ENCODE measurements at places on chromosomes 6 and 20.

- no peak for DNase-seq
Measured at GRCh38 chr6:32950010-32950409, 2.9 kb downstream of the HLA-DMA start.

GRCh38 chr6:167647306-167647705 is 179.4 kb upstream of the AFDN start:
- DNase-seq: no peak

- DNase-seq: no peak
Measured at GRCh38 chr6:33752646-33753015, 5.9 kb upstream of the IP6K3 start.

DNA sequence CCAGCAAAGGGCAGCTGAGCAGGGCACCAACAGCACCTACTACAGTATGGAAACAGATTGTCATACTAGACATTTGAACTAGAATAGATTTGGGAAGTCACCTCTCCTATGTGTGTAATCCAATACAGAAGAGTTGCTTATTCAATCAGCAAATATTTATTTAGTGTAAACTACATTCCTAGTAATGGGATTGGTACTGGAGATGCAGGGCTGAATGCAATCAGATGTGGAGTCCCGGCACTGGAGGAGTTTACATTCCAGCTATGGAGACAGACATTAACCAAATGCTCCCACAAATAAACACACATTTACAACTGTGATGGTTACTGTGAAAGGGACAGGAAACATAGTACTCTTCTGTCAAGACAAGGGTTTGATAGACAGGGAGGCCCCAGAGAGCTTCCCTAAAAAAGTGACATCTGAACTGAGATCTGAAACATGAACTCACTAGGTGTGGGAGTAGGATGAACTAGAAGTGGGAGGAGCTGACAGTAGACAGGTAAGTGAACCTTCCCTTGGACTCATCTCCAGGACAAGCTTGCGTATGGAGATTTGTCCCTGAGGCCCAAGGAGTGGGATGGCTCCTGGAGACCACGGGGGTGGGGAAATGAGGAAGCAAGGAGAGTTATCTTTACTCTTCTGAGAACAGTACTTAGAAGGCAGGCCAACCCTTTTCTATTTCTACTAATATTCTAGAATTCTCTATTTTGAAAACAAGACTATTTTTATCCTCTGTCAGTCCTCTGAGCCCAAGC is 420.5 kb downstream of the MAFB start:
- no peak for DNase-seq

- no peak for DNase-seq
Measured at GRCh38 chr20:25083141-25083772, 1.3 kb upstream of the VSX1 start.

DNA sequence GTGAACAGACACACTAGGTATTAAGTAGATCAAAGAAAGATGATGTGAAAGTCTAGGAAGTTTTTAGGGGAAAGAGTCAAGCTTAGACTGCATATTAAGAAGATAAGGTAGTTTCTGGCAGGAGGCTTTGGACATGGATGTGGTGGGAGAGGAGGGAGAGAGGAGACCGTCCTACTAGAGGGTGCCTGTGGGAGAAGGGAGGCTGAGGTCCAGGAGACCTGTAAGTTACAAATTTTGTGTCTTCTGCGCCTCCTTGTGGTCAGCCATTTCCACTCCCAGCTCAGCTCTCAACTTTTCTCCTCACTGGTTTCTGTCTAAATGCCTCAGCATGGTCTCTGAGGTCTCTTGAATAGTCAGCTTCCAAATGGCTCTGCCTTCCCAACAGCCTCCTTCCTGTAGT is 193.5 kb downstream of the UNC5CL start:
- DNase-seq: no peak

DNA sequence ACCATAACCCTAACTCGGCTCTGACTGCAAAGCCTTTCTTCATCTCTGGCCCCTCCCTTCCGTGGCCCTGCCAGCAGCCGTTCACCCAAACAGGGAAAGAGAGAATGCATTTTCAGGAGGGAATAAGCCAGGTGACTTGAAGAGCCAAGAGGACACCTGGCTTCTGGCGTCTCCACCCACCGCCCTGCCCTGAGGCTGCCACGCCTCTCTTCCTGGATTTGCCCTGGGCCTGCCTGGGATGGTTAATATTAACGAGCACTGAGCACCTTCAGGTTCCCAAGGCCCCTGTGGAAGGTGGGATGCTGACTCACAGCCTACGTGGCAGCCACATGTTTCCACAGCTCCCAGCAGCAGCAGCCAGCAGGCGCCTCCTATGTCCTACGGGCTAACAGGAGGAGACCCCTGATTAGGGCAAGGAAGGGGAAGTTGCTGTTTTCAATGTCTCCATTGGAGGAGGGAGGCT is 138.0 kb upstream of the RREB1 start:
- no peak for DNase-seq

GRCh38 chr6:137233911-137234863 is 15.0 kb upstream of the IFNGR1 start:
- DNase-seq: no peak

- DNase-seq: no peak
Measured at GRCh38 chr6:113855500-113856374, 1.4 kb upstream of the MARCKS start.

- DNase-seq: no peak
Measured at GRCh38 chr20:58146746-58147140, 81.7 kb downstream of the ANKRD60 start.

GRCh38 chr6:28988536-28989311 is 16.4 kb downstream of the ZNF311 start:
- no peak for DNase-seq

GRCh38 chr6:31689249-31690110 is 8.6 kb upstream of the LY6G5C start:
- DNase-seq: no peak

DNA sequence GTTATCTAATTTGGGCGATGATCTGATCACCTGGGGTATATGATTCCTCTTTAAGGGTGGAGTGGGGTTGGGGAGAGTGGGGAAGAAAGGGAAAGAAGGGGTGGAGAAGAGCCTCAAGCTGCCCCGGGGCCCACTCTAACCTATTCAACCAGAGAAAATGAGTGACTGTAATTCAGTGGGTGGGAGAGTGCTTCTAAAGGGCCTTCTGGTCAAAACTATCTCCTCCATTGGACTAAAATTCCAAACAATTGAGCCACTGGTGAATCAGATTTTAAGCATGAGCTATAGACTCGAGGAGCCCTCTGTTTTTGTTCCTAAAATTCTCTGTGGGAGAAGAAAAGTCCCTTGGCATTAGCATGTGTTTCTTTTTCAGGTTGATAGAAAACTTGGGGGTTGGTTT is 296.8 kb downstream of the CLIC5 start:
- DNase-seq: no peak

GRCh38 chr6:98014442-98015201 is 731.6 kb upstream of the MMS22L start:
- DNase-seq: no peak

GRCh38 chr6:142902636-142903053 is 42.3 kb downstream of the HIVEP2 start:
- no peak for DNase-seq

- no peak for DNase-seq
Measured at GRCh38 chr6:112701201-112701600, 354.1 kb downstream of the RFPL4B start.

DNA sequence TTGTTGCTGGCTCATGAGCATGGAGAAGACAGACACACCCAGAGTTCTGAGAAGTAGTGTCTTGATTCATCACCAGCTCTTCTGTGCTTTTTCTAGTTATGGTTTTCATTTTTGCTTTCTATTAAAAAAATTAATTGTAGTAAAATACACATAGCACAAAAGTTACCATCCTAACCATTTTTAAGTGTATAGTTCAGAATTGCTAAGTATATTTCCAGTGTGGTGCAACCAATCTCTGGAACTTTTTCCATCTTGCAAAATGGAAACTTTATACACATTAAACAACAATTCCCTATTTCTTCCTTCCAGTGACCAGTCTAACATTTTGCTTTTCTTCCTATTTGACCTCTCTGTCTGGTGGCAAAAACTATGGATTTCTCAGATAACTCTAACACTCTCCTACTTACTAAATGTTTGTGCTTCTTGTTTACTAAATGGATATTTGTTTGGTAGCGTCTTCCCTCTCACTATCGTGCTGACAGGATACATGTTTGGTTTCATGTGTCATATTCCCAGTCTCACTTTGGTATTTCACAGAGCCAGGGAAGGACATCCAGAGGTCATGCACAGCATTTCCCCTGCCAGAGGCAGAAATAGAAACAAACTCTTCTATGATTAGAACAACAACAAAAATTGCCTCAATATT is 40.6 kb downstream of the TXLNB start:
- DNase-seq: no peak

DNA sequence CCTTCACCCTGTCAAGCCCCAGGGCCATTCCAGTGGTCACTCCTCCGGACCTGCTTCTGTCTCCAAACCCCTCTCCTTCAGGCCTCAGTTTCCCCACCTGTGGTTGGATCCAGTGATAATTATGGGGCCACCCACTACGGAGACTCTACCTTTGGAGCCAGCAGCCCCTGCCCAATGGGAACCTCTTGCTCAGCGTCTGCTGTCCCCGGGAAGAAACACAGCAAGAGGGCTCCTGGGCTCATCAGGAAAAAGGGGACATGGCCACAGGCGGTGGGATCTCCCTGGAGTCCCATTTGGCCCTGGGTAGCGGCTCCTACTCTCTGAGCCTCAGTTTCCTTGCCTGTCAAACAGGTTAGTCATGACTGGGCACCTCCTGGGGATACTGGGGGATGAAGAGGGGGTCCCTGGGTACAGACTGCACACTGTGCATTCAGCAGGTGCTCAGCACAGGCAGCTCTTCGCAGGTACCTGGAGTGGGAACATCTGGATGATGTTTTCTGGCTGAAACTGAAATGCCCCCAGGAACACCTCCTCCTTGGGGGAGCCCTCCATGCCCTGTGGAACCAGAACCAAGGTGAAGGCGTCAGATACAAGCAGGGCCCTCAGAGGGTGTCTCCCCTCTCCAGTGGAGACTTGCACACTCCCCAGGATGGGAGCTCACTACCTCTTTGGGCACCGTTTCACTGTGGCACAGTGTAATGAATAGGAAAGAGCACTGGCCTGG is 19.4 kb downstream of the SUN5 start:
- DNase-seq: no peak

All from cortex of kidney (tissue), 1 donor.